ENCODE measurements at places on chromosomes 2 and 18.

DNA sequence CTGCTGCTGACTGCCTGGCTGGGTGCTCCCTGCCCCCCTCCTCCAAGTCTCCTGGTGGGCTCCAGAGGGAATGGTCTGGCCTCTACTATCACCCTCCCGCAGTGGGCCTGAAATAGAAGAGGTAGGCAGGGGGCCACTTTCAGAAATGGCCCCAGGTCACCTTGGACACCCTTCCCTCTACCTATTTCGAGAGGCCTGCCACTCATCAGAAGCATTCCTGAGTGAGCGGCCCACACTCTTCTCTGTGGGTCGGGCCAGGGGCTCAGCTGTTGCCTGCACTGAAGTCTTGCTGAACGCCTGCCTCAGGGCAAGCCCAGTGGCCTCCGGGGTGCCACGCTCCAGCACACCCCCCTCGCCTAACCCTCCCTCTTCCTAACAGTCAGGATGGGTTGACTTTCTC, 124.9 kb downstream of the TNS1 start:
- DNase-seq = no peak

DNA sequence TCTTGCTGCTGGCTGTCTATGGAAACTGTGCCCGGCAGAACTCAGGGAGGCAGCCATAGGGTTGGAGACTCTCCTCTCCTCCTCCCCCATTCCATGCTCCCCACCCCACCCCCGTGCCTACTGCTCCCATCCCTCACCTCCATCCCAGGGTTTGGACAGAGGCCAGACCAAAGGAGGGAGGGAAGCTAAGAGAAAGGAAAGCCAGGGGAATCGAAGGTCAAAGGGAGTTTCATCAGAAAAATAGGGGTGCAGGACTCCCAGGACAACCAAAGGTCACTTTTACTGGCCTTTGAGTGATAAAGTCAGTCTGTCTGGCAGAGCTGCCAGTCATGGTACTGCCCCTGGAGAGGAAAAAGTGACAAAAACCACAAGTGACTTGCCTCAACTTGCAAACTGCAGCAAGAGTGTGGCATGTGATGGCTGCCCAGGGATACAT, 187.3 kb upstream of the CTAGE1 start:
- no peak for DNase-seq

DNA sequence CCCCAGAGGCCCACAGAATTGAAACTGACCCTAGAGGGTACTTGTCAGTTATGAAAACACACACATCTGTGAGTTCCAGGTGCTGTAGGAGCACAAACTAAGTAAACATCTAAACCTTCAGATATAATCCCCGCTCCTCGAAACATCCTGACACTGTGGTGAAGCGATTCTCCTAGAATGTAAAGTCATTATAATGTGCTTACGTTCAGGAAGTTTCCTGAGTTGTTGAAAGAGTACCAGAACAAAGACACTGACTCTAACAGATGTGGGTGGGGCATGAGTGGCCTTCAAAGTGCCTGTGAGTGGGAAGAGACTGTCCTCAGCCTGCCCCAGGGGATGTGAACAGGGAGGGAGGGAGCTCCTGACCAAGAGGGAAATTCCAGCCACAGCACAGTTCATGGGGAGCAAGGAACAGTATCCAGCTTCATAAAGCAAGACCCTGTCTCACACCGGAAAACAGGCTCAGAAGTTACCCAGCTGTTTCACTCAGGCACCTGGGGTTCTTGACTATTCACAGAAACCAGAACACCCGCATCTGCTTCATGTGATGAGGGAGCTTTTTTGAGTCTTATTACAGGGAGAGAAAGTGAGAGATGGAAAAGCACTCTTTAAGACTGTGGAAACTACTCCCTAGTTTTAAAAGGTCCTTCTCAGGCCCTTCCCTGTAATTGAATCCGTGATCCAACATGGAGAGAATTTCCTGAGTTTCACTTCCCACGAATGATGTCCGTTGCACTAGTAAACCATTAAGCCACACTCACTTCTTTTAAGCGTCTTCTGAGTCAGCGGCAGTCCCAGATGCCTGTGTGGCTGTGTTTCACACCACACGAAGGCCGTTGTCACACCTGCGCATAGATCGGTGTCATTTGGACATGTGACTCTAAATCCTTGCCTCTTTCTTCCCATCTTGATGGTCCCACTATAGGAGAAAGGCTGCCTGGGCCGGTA, 88.6 kb upstream of the EML6 start:
- DNase-seq = no peak

DNA sequence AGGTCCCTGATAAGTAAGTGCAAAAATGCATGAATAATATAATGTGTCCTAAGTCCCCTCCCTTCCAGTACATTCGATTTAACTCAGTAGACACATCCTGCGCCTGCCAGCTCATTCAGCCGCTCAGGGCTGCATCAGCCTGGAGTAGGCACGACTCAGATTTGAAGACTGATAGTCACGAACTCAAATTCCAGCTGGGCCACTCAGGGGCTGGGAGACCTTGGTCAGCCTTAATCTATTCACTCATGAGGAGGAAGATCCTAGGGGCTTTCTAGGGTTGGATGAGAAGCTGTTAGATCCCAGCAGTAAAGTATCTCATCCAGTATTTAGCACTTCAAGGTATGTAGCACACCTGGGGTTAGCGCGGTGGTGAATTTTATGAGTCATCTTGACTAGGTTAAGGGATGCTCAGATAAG, 98.9 kb upstream of the ODC1 start:
- no peak for DNase-seq

DNA sequence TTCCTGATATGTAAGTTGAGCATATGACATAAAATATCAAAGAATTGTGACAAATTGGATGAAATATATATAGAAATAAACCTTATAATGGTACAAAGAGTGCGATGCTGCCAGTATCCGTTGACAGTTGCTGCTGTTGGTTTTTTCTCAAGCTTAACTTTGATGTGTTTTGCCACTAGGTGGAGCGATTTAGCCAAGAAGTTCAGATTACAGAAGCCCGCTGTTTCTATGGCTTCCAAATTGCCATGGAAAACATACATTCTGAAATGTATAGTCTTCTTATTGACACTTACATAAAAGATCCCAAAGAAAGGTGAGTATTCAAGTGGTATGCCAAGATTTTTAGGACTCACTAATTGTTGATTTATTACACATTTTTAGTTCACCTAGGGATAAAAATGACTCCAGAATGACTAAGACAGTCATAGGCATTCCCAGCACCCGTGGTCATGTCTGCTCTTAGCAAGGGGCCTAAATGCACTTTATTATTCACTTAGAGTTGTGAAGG, 2.1 kb downstream of the RRM2 start:
- DNase-seq = no peak

DNA sequence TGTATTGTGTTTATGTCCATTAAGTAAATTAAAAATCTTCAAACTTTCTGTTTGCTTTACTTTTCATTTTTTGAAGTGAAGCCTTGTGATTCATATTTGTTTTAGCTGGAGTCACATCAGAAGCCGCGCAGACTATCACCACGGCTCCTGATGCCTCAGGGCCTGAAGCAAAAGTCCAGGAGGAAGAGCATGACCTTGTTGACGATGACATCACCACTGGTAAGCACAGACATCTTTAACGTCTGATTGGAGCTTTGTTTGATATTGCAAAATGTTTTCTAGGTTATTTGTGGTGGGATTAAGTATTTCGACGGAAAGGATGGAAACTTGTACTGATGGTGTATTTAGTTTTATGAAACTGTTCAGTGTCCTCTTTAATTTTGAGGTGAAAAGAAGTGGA, 164.8 kb downstream of the WDR7 start:
- DNase-seq = no peak

Data from stimulated activated CD4-positive, alpha-beta T cell treated with anti-CD3 and anti-CD28 coated beads, Interleukin-2, amount 100 ng/mL, for 24 hours (primary cell).